ENCODE measurements at places on chromosomes 12 and 14.

GRCh38 chr14:31243860-31244259, 36.3 kb upstream of the HECTD1 start:
- DNase-seq: no peak

- DNase-seq: no peak
Measured at GRCh38 chr12:24880732-24881131, 68.2 kb downstream of the BCAT1 start.

DNA sequence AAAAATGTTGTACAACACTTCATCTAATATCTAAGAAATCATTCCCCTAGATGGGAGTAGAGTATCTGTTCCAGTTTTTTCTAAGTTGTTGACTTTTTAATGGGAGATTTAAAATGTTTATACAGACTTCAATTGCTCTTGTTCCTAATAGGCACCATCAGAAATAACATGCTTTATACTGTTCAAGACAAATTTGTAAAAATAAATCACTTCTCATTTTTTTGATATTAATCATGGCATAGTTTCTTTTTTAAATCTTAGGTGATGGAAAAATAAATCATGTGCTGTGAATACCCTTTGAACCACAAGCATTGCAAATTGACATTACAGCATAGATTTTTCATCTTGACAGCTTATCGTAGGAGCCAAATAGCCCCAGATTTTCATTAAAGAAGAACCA, 473.5 kb upstream of the MGAT4C start:
- no peak for DNase-seq

DNA sequence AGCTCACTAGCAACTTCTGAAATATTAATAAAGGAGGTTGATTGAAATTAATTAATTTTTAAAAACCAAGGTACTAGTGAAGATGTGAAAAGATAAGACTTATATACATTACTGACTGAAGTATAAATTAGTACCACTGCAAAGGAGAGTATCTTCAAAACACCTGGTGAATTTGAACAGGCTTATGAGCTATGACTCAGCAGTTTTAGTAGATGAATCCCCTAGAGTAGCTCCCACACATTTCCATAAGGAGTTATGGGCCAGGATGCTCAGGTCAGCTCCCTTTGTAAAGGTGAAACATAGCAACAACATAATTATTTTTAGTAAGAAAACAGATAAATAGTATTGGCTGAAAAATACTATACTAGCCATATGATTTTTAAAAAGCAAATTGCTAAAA, 218.6 kb downstream of the SYT1 start:
- DNase-seq: no peak

GRCh38 chr12:38515912-38516311, 199.3 kb downstream of the ALG10B start:
- no peak for DNase-seq

- no peak for DNase-seq
Measured at GRCh38 chr14:85057221-85057620, 472.7 kb upstream of the FLRT2 start.

GRCh38 chr14:105627701-105628100, 101.3 kb downstream of the TMEM121 start:
- no peak for DNase-seq

DNA sequence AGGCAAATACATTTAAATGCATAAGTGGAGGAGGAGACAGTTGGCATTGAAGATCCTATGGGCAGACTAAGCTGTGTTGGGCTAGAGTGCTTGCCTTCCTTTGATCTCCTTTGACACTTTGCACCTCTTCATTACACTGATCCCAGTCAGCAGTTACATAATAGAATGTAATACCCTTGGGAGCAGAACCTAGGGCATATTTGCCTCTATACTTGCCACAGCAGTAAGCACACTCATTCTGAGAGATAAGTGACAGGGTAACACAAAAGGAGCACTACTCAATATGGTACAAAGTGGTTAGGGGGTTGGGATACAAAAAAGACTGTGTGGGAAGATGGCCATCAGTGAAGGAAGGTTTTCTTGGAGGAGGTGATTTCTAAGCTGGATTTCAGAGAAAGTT, 9.0 kb downstream of the MARS1 start:
- no peak for DNase-seq

DNA sequence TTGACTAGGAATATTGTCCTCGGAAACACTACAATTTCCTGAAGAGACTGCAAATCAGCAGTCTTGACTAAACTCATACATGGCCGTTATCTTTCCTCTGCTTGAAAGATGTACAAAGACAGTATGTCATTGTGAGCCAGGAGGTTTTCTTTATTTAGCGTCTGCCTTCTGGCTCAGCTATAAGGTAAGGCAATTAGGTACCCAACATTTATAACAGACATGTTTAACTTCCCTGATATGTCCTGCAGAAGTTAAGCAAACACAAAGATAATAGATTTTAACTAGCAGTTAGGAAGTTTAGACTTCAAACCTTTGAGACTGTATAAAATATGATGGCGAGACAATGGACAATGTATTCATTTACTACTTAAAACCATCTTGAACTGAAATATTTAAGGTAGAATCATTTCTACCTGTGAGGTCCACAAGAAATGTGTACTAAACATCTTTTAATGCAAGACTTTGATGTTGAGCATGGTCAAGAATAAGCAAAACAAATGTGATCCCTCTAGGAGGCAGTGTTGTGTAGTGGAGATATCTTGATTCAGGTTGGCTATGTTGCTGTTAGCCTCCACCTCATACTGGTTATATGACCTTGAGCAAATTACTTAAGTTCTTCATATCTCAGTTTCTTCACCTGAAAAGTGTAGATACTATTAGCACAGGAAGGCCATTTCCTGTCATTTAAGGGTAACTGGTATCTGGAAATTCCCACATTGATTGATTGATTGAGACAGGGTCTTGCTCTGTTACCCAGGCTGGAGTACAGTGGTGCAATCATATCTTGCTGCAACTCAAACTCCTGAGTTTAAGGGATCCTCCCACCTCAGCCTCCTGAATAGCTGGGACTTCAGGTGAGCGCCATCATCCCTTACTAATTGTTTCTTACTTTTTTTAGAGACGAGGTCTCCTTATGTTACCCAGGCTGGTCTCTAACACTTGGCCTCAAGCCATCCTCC, 96.3 kb upstream of the EEA1 start:
- no peak for DNase-seq

GRCh38 chr12:41367726-41368405, 179.7 kb downstream of the PDZRN4 start:
- no peak for DNase-seq

DNA sequence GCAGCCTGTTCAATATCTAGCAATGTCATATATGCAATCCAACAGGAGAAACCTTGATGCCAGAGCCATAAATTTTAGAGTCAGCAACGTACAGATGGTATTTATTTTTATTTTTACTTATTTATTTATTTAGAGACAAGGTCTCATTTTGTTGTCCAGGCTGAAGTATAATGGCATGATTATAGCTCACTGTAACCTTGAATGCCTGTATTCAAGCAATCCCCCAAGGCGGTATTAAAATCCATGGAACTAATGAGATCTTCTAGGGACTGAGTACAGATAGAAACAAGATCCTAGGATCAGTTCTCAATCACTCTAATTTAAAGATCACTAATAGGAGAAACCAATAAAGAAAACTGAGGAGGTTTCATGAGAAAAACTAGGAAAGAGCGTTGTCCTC, 89.3 kb downstream of the SLCO1B1 start:
- no peak for DNase-seq

DNA sequence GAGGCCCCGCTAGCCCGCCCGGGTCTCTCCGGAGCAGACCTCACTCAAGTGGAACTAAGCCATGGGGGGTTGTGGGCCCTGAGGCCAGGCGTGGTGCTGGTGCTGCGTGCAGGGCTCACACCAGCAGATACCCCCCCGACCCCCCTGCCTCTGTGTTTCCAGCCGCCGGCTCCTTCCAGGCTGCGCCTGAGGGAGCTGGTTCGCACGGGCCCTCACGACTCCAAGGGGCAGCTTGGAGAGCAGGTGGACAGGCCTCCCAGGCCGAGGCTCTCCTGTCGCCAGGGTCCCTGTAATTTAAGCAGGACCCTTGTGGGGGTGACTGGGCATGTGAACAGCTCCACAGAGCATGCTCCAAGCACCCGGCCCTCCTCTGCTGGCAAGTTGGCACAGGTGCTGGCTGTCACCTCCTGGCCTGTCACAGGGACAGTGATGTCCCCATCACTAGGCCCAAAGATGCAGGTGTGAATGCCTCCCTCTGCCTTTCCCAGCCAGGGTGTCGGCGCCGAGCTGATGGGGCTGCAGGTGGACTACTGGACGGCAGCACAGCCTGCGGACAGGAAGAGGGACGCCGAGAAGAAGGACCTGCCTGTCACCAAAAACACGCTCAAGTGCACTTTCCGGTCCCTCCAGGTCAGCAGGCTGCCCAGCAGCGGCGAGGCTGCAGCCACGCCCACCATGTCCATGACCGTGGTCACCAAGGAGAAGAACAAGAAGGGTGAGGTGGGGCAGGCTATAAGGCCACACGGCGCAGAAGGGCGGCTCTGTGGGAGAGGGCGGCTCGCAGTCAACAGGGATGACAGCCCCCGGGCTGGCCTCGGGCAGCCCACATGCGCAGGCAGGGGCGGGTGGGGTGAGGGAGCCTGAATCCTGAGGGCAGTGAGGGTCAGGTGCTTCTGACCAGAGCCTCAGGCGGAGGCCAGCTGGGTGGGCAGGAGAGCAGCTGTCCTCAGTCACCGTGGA, 5.9 kb upstream of the TEX22 start:
- DNase-seq: no peak

- no peak for DNase-seq
Measured at GRCh38 chr14:58725871-58726270, 88.1 kb downstream of the DACT1 start.

DNA sequence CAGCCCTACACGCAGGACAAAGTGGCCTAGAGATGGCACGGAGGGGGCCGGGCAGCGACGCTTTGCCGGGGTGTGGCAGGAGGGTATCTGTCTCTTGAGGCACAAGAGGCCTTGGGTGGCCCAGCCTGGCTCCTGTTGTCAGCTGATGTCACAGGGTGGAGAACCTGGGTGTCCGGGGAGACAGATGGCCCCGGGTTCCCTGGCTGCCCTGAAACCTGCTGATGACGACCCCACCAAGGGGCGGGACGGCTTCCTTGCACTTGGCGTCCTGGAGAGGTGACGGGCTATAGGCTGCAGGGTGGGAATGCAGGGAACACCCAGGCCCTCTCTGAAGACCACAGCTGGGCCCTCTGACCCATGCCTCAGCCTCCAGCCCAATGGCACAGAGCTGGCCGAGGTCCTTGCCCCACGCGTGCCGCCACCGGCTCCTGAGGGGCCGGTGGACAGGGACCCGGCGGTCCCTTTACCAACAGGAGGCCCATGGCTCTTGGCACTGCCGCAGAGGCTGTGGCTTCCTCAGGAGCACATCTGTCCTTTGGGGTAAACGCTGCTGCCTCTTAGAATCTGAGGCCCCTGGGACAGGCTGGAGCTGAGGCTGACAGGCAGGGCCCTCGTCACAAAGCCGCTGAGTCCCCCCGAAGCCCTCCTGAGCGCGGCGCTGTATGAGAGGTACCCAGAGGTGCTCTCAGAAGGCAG, 16.4 kb downstream of the TRMT61A start:
- no peak for DNase-seq

DNA sequence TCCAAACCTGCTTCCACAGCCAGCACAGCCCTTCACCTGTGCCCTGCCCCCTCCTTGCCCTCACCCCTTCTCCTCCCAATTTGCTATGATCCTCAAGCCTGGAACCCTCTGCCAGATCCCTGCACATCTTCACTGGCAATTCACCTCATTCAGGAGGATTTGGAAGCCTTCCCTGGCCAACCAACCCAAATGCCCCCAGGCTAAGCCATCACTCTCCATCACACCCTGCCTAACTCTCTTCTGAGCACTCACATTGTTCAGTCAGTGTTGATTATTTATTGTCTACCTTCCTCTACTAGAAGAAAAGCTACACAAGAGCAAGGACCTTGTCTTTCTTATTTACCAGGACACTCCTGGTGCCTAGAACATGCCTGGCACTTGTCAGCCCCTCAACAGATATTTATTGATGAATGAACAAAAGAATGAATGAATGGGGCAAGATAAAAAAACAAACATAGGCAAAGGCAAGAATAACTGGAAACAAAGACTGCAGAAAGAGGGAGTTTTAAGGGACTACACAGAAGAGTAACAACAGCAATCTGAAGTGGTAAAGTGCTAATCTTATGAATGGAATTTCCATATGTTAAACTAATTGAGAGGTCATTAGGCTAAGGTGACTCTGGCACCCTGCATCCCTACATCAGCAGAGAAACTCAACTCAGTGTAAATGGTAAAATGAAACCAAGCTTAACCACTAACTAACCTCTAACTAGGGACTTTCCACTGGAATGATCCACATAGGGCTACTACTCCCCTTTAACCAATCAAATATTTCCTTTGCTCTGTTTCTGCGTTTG, 33.4 kb downstream of the TMTC1 start:
- DNase-seq: no peak

DNA sequence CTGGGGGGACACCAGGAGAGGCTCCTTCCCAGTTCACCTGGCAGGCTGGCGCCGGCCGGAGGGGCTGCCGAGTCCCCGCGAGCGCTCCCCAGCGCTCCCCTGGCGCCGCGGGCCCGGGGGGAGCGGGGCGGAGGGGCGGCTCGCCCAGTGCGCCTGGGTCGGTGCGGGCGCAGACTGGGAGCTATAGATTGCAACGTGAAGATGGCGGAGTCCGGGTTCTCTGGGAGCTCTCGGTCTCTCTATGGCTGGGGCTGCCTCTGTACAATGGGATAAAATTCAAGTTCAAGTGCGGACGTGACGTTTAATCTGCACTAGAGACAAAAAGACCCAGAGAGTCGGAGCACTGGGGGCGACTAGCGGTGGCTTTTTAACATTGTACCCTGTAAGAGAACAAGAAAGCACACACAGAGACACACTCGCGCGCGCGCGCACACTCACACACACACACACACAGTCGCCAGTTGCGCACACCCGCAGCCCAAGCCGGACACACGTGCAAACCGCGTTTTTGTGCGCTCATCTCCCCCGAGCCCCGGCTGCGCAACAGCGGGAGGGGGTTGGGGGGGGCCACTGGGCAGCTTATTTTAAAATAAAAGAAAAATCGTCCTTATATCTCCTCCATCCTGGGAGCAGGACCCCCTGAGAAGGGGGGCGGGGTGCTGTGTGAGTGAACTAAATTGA, at the start of gene BCL11B:
TSS of gene BCL11B (minus strand) at position 247 of the 681 bp plus-strand sequence. CDS start 979 bp downstream, outside the sequence.
- DNase-seq: peak; percentile 91

- DNase-seq: no peak
Measured at GRCh38 chr12:26496170-26496569, 300.8 kb downstream of the SSPN start.

Data from thyroid gland (tissue), 4 donors.